ENCODE measurements at places on chromosomes 13 and 19.

- no peak for DNase-seq
Measured at GRCh38 chr13:89577301-89577700, 1770.2 kb upstream of the MIR17HG start.

DNA sequence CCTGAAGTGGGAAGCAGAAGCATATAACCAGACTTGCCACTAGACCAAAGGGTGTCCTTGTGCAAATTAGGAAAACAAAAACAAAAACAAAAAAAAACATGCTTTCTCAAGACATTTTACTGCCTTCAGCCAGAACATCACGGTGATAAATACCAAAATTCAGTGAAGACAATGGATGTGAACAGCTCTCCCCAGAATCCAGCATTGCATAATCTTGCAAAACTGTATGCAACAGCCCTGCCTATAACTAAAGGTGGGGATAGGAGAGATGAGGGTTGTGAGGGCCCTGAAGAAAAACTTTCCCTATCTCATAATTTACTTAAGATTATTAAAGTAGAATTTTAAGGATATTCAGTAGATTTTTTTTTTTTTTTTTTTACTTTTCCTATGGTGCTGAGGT lies 24.9 kb upstream of the NDFIP2 start:
- DNase-seq, result no peak

GRCh38 chr13:21884965-21885567 lies 214.2 kb downstream of the FGF9 start:
- no peak for DNase-seq

DNA sequence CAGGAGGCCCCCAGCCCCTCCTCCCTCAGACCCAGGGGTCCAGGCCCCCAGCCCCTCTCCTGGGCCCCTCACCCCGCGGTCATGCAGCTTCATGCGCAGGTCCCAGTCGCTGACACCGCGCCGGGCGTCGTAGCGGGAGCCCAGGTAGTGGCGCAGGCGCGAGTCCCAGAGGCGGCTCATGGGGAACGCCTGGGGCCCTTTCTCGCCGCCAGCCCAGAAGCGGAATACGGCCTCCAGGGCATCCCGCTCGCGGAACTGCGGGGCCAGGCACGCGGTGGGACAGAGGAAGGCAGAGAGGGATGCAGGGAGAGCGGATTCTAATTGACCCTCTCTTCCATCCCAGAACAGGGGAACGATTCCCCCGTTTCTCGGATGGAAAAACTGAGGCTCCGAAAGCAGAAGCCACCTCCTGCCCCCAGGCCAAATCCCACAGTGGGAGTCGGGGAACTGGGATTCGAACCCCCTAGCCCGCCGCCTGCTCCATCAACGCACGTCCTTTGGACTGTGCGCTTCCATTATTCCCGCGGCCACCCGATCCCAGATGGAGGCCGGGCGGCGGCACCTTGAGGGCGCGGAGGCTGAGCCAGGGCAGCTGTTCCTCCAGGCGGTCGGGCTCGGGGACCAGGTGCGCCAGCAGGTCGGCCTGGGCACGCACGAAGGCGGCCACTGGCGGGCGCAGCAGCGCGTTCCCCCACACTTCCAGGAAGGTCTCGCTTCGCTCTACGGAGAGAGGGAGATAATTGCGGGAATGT lies 4.2 kb upstream of the TNNI3 start:
- DNase-seq, result no peak

DNA sequence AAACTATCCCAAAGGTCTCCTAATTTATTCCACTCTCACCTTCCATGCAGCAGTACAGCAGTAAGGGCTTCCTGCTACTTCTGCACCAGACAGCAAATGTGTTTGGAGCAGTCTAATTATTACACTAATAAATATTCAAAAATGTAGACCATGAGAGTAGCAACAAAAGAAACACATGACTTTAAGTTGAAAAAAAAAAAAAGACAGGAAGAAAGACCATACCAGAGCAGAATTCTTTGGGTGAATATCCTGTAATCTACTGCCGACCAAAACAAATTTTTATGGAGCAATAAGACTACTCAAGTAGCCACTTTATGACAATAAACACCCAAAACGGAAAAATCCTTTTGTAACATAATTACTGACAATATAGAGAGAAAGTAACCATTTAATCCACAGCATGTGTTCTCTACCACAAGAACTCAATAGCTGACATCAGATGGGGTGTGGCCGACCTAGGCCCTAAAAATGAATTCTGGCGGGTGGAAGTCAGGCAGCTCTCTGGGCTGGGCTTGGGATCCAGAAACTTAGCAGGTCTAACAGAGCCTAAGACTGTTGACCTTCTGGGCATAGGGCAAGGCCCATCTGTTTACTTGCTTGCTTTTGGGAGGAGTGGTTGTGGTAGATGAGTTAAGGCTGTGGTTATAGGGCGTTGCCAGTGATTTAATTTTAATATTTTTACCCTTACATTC lies 4.6 kb downstream of the KLF12 start:
- no peak for DNase-seq

- DNase-seq, result no peak
Measured at GRCh38 chr13:27024776-27025492, 146.7 kb downstream of the USP12 start.

GRCh38 chr19:6803036-6803404 lies 30.5 kb downstream of the VAV1 start:
- DNase-seq, result no peak

DNA sequence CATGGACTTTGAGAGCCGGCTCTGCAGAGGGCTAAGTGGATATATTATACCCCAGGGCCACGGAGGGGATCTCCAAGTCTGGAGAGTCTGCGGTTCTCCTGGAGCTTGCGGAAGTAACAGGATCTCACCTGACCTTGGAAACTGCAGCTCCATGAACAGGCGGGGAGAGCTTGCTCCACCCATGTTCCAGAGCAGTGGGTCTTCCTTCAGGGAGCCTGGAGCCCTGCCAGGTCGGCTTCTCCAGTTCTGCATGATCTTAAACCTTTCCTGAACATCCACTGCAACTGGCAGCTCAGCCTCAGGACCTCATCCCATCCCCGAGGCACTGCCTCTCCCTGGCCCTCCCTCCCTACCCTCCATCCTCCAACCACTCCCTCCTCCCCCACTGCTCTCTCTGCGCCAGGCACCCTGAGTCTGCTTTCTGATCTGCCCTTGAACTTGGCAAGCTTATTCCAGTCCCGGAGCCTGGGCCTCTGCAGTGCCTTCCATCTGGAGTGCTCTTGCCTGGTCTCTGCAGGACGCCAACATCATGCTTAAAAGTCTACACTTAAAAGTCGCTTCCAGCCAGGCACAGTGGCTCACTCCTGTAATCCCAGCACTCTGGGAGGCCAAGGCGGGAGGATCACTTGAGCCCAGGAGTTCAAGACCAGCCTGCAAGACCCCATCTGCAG lies 13.2 kb downstream of the ATCAY start:
- DNase-seq, result peak; percentile 54

GRCh38 chr13:112203614-112204013 lies 136.7 kb downstream of the SOX1 start:
- DNase-seq, result no peak

GRCh38 chr19:35720163-35720524 lies 2.3 kb downstream of the KMT2B start:
- no peak for DNase-seq

DNA sequence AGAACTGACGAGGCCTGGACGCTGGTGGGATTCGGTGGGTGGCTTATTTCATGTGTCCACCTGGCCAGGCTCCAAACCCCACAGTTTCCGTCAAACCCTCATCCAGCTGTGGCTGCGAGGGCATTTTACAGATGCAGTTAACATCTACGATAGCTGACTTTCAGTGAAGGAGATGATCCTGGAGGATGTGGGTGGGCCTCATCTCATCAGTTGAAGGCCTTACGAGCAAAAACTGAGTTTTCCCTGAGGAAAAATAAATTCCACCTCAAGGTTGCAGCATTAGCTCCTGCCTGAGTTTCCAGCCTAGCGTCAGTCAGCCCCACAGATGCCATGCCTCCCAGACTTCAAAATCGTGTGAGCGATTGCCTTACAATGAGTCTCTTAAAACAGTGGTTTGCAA lies 111.1 kb upstream of the PEG3 start:
- DNase-seq, result no peak

DNA sequence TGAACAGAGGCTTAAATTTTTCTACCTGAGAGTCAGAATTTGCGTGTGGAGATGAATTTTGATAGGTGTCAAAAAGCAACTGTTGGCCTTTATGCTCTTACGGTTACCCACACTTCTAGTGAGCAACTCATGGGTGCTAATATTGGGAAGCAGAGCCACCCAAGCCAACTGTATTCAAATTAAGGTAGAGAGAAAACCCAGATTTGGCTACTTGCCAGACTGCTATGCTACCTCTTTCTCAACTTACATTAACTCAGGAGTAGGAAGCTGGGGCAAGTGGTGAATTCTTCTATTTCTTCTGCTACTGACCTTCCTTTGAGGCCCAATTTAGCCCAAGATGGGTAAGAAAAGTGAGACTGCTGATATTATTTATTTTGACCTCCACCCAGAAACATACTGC lies 83.9 kb downstream of the OLFM4 start:
- peak; percentile 73 for DNase-seq

GRCh38 chr13:113538689-113539058 lies 45.9 kb upstream of the TFDP1 start:
- DNase-seq, result no peak

GRCh38 chr19:10505583-10506229 lies 2.5 kb upstream of the KEAP1 start:
- no peak for DNase-seq

DNA sequence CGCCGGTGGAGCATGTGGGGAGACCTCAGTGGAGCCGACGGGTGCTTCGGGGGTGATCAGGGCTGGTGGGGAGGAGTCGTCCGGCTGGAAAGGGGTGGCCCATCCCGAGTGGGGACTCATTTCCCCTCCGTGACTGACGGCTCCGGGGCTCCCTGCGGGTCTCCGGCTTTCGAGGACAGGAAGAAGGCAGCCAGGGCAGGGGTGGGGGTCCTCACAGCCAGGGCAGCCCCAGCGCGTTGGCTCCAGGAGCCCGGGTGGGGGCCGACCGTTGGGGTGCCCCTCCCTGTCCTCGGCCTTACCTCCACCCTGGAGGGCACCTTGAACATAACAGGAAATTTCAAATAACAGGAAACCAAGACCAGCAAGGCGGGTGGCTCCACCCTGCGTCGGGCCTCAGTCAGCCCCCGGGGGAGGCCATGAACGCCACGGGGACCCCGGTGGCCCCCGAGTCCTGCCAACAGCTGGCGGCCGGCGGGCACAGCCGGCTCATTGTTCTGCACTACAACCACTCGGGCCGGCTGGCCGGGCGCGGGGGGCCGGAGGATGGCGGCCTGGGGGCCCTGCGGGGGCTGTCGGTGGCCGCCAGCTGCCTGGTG lies at the start of gene S1PR4:
Gene S1PR4 (plus strand): TSS at position 393 of the 596 bp plus-strand sequence. CDS start 24 bp downstream, at position 417.
- no peak for DNase-seq

DNA sequence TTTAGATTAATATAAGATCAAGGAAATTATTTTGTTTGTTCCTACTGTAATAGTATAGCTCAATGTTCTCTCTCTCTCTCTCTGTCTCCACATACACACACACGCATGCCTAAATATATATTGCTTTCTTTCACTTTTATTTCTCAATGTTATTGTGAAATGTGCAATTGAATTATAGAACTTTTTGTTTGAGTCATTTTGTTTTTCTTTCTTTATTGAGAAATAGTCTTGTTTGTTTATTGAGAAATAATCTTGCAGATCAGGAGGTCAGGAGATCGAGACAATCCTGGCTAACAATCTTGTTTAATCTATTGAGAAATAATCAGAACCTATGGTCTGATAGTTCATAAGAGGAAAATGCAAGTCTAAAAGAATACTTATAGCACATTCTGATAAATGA lies 1581.3 kb downstream of the EFNB2 start:
- DNase-seq, result no peak

- DNase-seq, result no peak
Measured at GRCh38 chr19:34096020-34096915, 76.0 kb upstream of the LSM14A start.

GRCh38 chr13:100428986-100429385 lies 159.6 kb downstream of the GGACT start:
- no peak for DNase-seq

DNA sequence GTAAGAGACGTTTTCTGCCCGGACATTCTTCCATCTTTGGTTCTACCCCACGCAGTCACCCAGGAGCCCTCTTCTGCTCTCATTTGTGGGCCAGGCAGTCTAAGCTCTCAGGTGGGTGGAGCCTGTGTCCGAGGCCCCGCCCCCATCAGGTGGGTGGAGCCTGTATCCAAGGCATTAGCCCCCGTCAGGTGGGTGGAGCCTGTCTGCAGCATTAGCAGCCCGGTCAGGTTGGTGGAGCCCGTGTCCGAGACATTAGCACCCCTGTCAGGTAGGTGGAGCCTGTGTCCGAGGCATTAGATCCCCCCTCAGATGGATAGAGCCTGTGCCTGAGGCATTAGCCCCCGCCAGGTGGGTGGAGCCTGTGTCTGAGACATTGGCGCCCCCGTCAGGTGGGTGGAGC lies 45.5 kb upstream of the C13orf46 start:
- DNase-seq, result no peak

DNA sequence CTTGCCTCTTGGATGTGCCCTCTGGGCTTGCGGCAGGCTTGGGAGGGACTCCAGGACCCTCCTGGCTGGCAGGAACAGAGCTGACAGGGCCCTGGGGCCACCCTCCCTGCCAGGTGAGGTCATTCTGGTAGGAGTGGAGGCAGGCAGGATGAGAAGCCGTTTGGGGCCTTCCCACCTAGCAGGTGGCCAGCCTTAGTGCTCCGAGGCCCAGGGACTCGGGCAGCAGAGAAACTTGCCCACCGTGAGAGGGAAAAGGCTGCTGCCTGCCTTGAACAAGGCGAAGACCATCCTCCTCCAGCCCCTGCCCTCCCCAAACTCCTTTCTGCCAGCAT lies 8.5 kb downstream of the RFX1 start:
- no peak for DNase-seq

DNA sequence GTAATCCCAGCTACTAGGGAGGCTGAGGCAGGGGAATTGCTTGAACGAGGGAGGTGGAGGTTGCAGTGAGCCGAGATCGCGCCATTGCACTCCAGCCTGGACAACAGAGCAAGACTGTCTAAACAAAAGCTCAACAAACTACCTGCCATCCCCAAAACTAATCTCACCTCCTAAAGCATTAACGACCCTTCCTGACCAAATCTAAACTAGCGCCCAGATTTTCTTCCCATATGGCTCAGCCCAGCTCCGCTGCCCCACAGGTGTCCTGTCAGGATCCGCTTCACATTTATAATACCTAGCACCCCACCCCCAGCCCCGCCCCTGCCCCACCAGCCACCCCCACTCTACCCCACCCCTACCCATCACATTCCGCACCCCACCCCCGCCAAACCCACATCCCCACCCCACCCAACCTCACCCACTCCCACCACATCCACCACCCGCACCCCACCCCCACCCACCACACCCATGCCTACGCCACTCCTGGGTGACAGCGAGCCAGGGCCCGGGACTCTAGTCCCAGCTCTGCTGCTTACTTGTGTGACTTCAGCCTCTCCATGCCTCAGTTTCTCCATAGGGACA lies 599 bp downstream of the C19orf12 start:
- no peak for DNase-seq

- no peak for DNase-seq
Measured at GRCh38 chr13:114161028-114161556, 18.0 kb upstream of the CFAP97D2 start.

GRCh38 chr13:55497486-55497885 lies 1643.2 kb upstream of the PRR20A start:
- DNase-seq, result no peak

DNA sequence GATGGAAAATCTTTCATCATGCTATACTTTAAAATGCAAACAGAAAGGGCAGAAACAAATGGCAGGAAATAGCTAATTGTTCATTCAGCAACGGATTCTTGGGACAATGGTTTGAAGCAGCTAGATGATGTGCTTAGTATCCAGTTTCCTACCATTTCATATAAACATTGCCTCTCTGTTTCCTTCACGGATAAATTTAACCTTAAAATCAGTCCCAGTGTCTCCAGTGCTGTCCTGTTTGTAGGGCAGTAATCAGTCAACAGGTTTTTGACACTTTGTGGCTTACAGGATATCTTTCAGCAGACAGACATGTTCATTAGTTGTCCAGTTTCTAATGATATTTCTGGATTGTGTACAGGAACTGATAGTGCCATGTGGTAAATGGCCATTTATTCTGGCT lies 24.7 kb upstream of the RB1 start:
- DNase-seq, result no peak

Data from NCI-H2107 (cell line).